ENCODE measurements at places on chromosomes 5 and 9. TPM values are rescaled to one million over a fixed set of nuclear protein-coding genes. Genes with fewer than 3 reads are reported as not detected.
A peak's percentile ranks its signal among the peaks of the same experiment; 100 is the strongest.

CYSRT1 gene
- total RNA-seq = 2.3 TPM

PCDHB3 gene
- total RNA-seq = 2.6 TPM

MEIKIN gene
- not detected for total RNA-seq

LEAP2 gene
- total RNA-seq = 3.6 TPM

SLC34A3 gene
- not detected for total RNA-seq

CD14 gene
- 33.2 TPM for total RNA-seq

ACOT12 gene
- total RNA-seq = not detected

SPINK1 gene
- not detected for total RNA-seq

SLC36A3 gene
- total RNA-seq = not detected

CREB3 gene
- 73.0 TPM for total RNA-seq

- H3K27me3 ChIP-seq = no peaks in the 10 kb centered on the region
- H3K4me1 ChIP-seq = no peaks in the 10 kb centered on the region
- no peaks in the 10 kb centered on the region for H3K36me3 ChIP-seq
- no peak overlapping the region for H3K4me3 ChIP-seq
- no peak overlapping the region for H3K27ac ChIP-seq
Observed at GRCh38 chr5:170248172-170248930, 15.6 kb downstream of the C5orf58 start.

- no peaks in the 10 kb centered on the region for H3K36me3 ChIP-seq
- peak overlapping the region; percentile 92 for H3K27ac ChIP-seq
- DNase-seq = peak; percentile 47
- H3K27me3 ChIP-seq = no peaks in the 10 kb centered on the region
- H3K4me3 ChIP-seq = no peak overlapping the region
Observed at GRCh38 chr9:113525831-113526230, 62.3 kb downstream of the RGS3 start.

- peak; percentile 68 for DNase-seq
- no peak overlapping the region for H3K4me3 ChIP-seq
- peaks cover 24% of the 10 kb centered on the region for H3K36me3 ChIP-seq
- peaks cover 45% of the 10 kb centered on the region for H3K4me1 ChIP-seq
- no peaks in the 10 kb centered on the region for H3K27me3 ChIP-seq
- peak overlapping the region; percentile 96 for H3K27ac ChIP-seq
Observed at GRCh38 chr9:130235558-130236435, 29.8 kb upstream of the HMCN2 start.

GRCh38 chr9:113985968-113986585 lies 92.0 kb downstream of the AMBP start:
- no peaks in the 10 kb centered on the region for H3K36me3 ChIP-seq
- no peak for DNase-seq
- peaks cover 15% of the 10 kb centered on the region for H3K4me1 ChIP-seq
- no peak overlapping the region for H3K27ac ChIP-seq

GRCh38 chr5:91730026-91730425 lies 346.9 kb upstream of the ARRDC3 start:
- H3K36me3 ChIP-seq = no peaks in the 10 kb centered on the region
- no peak overlapping the region for H3K4me3 ChIP-seq
- no peaks in the 10 kb centered on the region for H3K4me1 ChIP-seq
- H3K27ac ChIP-seq = no peak overlapping the region
- H3K27me3 ChIP-seq = no peaks in the 10 kb centered on the region

DNA sequence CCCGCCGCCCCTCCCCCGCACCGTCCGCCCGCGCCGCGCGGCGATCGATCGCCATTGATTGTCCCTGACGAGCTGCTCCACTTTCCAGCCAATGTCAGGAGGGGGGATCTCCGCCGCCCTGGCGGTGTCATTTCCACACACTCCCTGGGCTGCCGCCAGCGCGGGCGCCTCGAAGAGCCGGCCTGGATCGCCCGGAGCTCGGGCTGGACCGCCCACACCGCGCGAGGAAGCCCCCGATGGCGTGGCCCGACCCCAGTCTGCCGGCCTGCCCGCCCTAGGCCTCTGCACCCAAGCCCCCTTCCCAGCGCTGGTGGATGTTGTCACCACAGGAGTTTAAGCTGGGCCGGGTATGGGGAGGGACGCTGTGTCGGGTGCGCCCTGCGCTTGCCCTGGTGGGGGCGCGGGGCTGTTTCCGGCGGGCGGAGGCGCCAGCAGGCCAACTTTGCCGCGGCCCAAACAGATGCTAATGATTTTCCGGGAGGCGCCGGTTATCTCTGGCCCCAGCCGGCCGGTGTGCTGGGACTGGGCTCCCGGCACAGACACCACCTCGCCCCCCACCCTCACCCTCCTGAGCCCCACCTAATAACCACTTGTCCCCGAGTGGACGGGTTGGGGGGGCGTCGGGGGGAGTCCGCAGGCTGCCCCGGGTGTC lies 10.6 kb upstream of the CXXC5 start:
- H3K4me3 ChIP-seq = peak overlapping the region; percentile 30
- peaks cover 49% of the 10 kb centered on the region for H3K4me1 ChIP-seq
- DNase-seq = peak; percentile 87
- H3K27me3 ChIP-seq = no peaks in the 10 kb centered on the region
- peak overlapping the region; percentile 91 for H3K27ac ChIP-seq
- H3K36me3 ChIP-seq = no peaks in the 10 kb centered on the region

DNA sequence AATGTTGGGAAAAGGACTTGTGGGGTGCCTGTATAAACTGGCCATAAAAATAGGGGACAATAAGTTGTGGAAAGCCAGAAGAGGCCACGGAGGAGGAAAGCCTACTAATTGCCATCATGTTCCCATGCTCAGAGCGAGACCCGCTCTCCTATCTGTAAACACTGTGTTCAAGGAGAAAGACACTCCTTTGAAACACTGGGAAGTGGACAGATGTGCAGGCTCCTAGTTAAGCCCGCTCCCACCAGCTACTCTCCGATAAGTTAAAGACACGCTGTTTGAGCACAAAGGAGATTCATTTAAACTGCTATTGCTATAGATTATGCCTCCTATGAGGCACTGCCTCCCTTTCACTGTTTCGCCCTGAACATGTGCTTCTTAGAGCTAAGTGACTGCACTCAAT lies 9.3 kb downstream of the CRAT start:
- peaks cover 5% of the 10 kb centered on the region for H3K36me3 ChIP-seq
- H3K4me1 ChIP-seq = no peaks in the 10 kb centered on the region
- H3K27ac ChIP-seq = no peak overlapping the region
- no peak overlapping the region for H3K4me3 ChIP-seq
- no peak for DNase-seq
- no peaks in the 10 kb centered on the region for H3K27me3 ChIP-seq

DNA sequence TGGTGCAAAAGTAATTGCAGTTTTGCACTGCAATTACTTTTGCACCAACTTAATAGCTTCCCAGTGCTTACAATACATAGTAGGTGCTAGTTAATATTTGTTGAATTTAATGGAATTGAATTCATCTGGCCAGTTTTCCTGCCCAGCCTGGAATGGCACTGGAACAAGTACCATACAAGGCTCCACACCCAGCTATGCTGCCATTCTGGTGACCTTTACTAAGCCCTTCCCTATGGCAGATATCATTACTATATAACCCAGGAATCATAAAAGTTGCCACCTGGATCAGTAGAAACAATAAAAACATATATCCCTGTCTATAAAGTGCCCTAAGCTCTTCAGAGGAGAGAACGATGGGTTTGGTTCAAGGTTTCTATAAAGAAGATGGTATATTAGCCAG lies 22.4 kb upstream of the TRIM36 start:
- no peak overlapping the region for H3K4me3 ChIP-seq
- no peaks in the 10 kb centered on the region for H3K4me1 ChIP-seq
- H3K27me3 ChIP-seq = no peaks in the 10 kb centered on the region
- no peak for DNase-seq

GRCh38 chr5:127210042-127210441 lies 80.6 kb upstream of the MEGF10 start:
- H3K36me3 ChIP-seq = no peaks in the 10 kb centered on the region
- H3K27me3 ChIP-seq = no peaks in the 10 kb centered on the region
- DNase-seq = no peak
- no peak overlapping the region for H3K4me3 ChIP-seq
- no peak overlapping the region for H3K27ac ChIP-seq
- H3K4me1 ChIP-seq = no peaks in the 10 kb centered on the region

DNA sequence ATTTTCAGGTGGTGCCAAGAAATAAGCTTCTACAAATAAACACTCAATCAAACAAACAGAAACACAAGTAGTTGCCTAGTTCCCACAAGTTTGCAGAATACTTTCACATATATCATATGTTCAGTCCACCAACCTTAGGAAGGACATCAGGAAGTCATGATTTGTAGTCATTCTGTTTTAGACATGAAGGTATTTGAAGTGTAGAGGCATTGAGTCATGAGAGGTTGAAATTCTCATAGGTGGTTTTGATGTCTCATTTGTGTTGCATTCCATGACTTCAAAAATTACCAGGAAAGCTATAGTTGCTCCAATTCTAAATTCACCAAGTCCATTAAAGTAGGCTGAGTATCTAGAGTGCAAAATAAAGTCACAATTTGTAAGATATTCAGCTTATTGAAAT lies 159.0 kb downstream of the KCTD16 start:
- no peak for DNase-seq
- H3K27ac ChIP-seq = no peak overlapping the region
- no peak overlapping the region for H3K4me3 ChIP-seq
- H3K4me1 ChIP-seq = no peaks in the 10 kb centered on the region

GRCh38 chr5:57394421-57395210 lies 88.0 kb downstream of the ACTBL2 start:
- no peaks in the 10 kb centered on the region for H3K4me1 ChIP-seq
- no peak for DNase-seq
- H3K27ac ChIP-seq = no peak overlapping the region
- no peaks in the 10 kb centered on the region for H3K36me3 ChIP-seq
- no peak overlapping the region for H3K4me3 ChIP-seq

DNA sequence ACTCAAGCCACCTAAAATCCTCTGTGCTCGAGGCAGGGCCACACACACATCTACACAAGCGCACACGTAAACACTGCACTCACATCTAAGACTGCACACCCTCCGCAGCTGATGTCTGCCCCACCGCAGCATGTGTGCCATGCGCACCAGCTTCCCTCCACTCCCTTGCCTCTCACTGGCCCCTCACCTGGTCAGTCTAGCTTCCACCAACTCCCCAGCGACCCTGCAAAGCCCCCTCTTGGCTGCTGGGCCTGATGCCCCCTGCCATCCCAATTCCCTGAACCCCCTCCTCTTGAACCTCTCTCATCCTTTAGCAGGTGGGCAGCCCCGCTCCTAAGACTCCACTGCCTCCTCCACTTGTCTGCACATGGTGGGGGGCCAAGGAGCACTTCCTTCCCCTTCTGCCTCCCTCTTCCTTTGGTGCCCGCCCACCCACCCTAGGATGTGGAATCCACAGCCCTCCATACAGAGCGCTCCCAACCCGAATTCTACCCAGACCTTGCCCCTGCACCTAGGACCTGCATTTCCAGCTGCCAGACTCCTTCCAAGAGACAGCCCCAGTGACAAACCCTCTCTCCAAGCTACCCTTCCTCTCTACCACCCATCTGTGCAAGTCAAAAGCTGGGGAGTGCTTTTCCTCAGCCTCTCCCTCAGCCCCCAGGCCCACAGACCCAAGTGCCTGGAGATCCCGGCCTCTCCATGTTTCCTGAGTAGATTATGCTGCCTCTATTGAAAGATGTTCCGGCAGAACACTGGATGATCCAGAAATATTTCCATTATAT lies 23.9 kb downstream of the ADAMTS2 start:
- H3K4me3 ChIP-seq = no peak overlapping the region
- no peaks in the 10 kb centered on the region for H3K4me1 ChIP-seq
- no peaks in the 10 kb centered on the region for H3K27me3 ChIP-seq
- no peaks in the 10 kb centered on the region for H3K36me3 ChIP-seq

GRCh38 chr5:135012033-135012588 lies 21.9 kb downstream of the PITX1 start:
- peaks cover 16% of the 10 kb centered on the region for H3K4me1 ChIP-seq
- no peak overlapping the region for H3K4me3 ChIP-seq
- no peaks in the 10 kb centered on the region for H3K27me3 ChIP-seq

- no peak overlapping the region for H3K27ac ChIP-seq
- H3K4me3 ChIP-seq = no peak overlapping the region
- H3K4me1 ChIP-seq = no peaks in the 10 kb centered on the region
- no peak for DNase-seq
- H3K36me3 ChIP-seq = no peaks in the 10 kb centered on the region
Observed at GRCh38 chr5:158013303-158013702, 154.4 kb upstream of the CLINT1 start.
